ENCODE measurements at places on chromosomes 2 and 18.
A peak's percentile ranks its signal among the peaks of the same experiment; 100 is the strongest.

- H3K4me3 ChIP-seq = no peak overlapping the region
- no peak for DNase-seq
- no peaks in the 10 kb centered on the region for H3K4me1 ChIP-seq
- no peak overlapping the region for H3K27ac ChIP-seq
- no peaks in the 10 kb centered on the region for H3K27me3 ChIP-seq
Measured at GRCh38 chr2:61125123-61125710, 36.8 kb upstream of the C2orf74 start.

DNA sequence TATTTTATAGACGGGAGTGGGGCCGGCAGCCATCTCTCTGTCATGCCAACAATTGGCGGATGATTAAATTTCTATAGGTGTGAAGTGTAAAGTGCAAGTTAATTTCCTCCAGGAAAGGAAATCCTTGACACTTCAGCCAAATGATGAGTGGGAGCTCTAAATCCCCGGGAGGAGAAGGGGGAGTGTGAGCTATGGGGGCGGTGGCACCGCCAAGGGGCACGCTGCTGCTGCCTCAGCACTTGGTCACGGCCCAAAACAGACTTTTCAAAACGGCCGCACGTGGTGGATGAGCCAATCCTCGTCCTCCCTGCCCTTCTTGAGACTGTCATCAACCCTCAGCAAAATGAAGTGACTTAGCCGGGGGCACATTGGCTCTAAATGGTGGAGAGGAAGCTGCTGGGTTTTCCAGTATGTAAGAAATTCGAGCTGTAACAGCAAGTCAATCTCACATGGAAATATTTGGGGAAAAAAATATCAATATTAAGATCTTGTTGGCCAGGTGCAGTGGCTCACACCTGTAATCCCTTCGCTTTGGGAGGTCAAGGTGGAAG lies 200.8 kb downstream of the TFCP2L1 start:
- H3K36me3 ChIP-seq = no peaks in the 10 kb centered on the region
- no peak overlapping the region for H3K27ac ChIP-seq
- H3K27me3 ChIP-seq = peaks cover 3% of the 10 kb centered on the region
- H3K4me3 ChIP-seq = no peak overlapping the region
- DNase-seq = no peak

DNA sequence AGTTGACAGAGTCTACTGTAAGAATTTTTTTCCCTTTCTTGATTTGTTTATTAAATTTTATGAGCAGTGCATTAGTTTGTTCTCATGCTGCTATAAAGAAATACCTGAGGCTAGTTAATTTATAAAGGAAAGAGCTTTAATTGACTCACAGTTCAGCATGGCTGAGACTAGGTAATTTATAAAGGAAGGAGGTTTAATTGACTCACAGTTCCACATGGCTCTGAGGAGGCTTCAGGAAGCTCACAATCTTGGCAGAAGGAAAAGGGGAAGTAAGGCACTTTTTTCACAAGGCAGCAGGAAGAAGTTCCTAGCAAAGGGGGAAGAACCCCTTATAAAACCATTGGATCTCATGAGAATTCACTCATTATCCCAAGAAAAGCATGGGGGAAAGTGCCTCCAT lies 191.4 kb upstream of the VRK2 start:
- peaks cover 4% of the 10 kb centered on the region for H3K4me1 ChIP-seq
- DNase-seq = no peak
- peaks cover 4% of the 10 kb centered on the region for H3K27me3 ChIP-seq
- no peak overlapping the region for H3K4me3 ChIP-seq

- no peaks in the 10 kb centered on the region for H3K36me3 ChIP-seq
- peaks cover 7% of the 10 kb centered on the region for H3K27me3 ChIP-seq
- no peak overlapping the region for H3K4me3 ChIP-seq
- no peak overlapping the region for H3K27ac ChIP-seq
- DNase-seq = no peak
- peaks cover 12% of the 10 kb centered on the region for H3K4me1 ChIP-seq
Measured at GRCh38 chr2:88832311-88832991, 141.0 kb downstream of the RPIA start.

GRCh38 chr18:59814891-59815290 lies 84.9 kb upstream of the PMAIP1 start:
- H3K36me3 ChIP-seq = no peaks in the 10 kb centered on the region
- no peak overlapping the region for H3K4me3 ChIP-seq
- no peaks in the 10 kb centered on the region for H3K4me1 ChIP-seq

GRCh38 chr2:175227393-175227792 lies 45.9 kb upstream of the ATP5MC3 start:
- H3K27me3 ChIP-seq = peaks cover 2% of the 10 kb centered on the region
- H3K4me3 ChIP-seq = no peak overlapping the region
- H3K4me1 ChIP-seq = no peaks in the 10 kb centered on the region

- no peaks in the 10 kb centered on the region for H3K36me3 ChIP-seq
- H3K4me1 ChIP-seq = peaks cover 21% of the 10 kb centered on the region
- H3K27me3 ChIP-seq = peaks cover 3% of the 10 kb centered on the region
Measured at GRCh38 chr2:28547906-28548600, 52.2 kb downstream of the PLB1 start.

- no peak for DNase-seq
- peaks cover 1% of the 10 kb centered on the region for H3K27me3 ChIP-seq
- peaks cover 4% of the 10 kb centered on the region for H3K4me1 ChIP-seq
- H3K27ac ChIP-seq = no peak overlapping the region
Measured at GRCh38 chr2:8394569-8395359, 287.1 kb upstream of the ID2 start.

DNA sequence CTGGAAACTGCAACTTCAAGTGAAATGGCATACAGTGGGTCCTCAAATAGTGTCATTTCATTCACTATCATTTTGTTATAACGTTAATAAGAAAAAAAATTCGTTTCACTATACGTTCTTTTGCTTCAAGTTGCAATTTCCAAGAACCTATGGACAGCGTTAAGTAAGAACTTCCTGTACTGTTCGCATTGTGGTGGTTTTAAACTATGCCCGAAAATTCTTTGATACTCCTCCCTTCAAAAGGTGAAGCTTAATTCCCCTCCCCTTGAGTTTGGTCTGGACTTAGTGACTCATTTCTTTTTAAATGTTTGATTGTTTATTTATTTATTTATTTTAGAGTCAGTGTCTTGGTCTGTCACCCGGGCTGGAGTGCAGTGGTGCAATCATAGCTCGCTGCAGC lies 20.7 kb downstream of the GNLY start:
- peaks cover 8% of the 10 kb centered on the region for H3K27me3 ChIP-seq
- H3K36me3 ChIP-seq = no peaks in the 10 kb centered on the region
- peaks cover 25% of the 10 kb centered on the region for H3K4me1 ChIP-seq
- H3K27ac ChIP-seq = no peak overlapping the region

GRCh38 chr2:69097891-69098655 lies 85.1 kb downstream of the ANTXR1 start:
- H3K4me3 ChIP-seq = no peak overlapping the region
- peaks cover 1% of the 10 kb centered on the region for H3K27me3 ChIP-seq
- peaks cover 8% of the 10 kb centered on the region for H3K36me3 ChIP-seq
- DNase-seq = no peak

DNA sequence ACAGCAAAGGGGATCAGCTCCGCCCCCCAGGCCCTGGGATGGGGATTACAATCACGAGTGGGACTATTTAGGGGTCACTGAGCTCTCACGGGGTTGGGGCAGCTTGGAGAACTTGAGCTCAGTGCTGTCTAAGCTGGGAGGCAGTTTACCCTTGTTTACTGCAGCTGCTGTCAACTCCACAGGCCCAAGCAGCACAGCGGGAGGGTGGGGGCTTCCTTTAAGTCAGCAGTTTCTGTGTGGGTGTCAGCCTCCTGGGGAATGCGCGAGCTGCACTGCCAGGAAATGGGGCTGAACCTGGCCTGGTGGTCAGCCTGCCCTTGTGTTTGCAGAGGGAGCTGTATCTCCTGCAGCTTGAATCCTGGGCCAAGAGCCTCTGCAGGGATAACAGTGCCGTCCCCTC lies 29.8 kb downstream of the TOGARAM2 start:
- H3K36me3 ChIP-seq = peaks cover 5% of the 10 kb centered on the region
- H3K27me3 ChIP-seq = peaks cover 5% of the 10 kb centered on the region
- DNase-seq = no peak
- no peak overlapping the region for H3K4me3 ChIP-seq

GRCh38 chr2:198913394-198914152 lies 544.2 kb downstream of the SATB2 start:
- no peak overlapping the region for H3K4me3 ChIP-seq
- H3K4me1 ChIP-seq = peaks cover 2% of the 10 kb centered on the region
- no peak overlapping the region for H3K27ac ChIP-seq
- no peaks in the 10 kb centered on the region for H3K27me3 ChIP-seq

- H3K4me3 ChIP-seq = peak overlapping the region; percentile 40
- peaks cover 8% of the 10 kb centered on the region for H3K36me3 ChIP-seq
- peaks cover 3% of the 10 kb centered on the region for H3K27me3 ChIP-seq
- peaks cover 24% of the 10 kb centered on the region for H3K4me1 ChIP-seq
- DNase-seq = no peak
Measured at GRCh38 chr2:110731064-110731463, 1.3 kb upstream of the ACOXL start.

GRCh38 chr18:6728809-6729246 lies 688 bp upstream of the ARHGAP28 start:
- H3K4me1 ChIP-seq = peaks cover 52% of the 10 kb centered on the region
- peak overlapping the region; percentile 99 for H3K4me3 ChIP-seq
- no peak for DNase-seq

GRCh38 chr2:138395565-138396306 lies 105.8 kb upstream of the SPOPL start:
- H3K27ac ChIP-seq = no peak overlapping the region
- DNase-seq = no peak
- no peak overlapping the region for H3K4me3 ChIP-seq
- no peaks in the 10 kb centered on the region for H3K27me3 ChIP-seq

GRCh38 chr2:37366773-37367172 lies 22.3 kb downstream of the QPCT start:
- peaks cover 21% of the 10 kb centered on the region for H3K36me3 ChIP-seq
- peaks cover 1% of the 10 kb centered on the region for H3K27me3 ChIP-seq
- no peaks in the 10 kb centered on the region for H3K4me1 ChIP-seq
- DNase-seq = no peak

DNA sequence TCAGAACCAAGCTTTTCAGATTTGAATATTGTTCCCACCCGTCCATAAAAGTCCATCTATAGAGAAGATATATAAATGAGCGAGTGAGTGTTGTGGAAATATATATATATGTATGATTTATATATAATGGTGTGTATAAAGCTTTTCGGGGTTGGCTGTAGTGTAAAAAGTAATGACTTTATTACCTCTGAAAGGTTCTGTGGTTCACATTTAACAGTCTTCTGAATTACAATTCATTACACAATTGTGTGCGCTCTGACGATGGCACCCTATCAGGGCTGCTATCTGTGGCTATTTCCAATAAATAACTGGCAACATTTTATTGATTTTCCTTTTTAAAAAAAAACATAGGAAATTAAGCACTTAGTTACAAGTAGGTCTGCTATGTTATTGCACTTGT lies 2.7 kb upstream of the BCL11A start:
- no peak for DNase-seq
- H3K27me3 ChIP-seq = peaks cover 6% of the 10 kb centered on the region
- peak overlapping the region; percentile 89 for H3K4me3 ChIP-seq
- peaks cover 4% of the 10 kb centered on the region for H3K4me1 ChIP-seq
- no peaks in the 10 kb centered on the region for H3K36me3 ChIP-seq

DNA sequence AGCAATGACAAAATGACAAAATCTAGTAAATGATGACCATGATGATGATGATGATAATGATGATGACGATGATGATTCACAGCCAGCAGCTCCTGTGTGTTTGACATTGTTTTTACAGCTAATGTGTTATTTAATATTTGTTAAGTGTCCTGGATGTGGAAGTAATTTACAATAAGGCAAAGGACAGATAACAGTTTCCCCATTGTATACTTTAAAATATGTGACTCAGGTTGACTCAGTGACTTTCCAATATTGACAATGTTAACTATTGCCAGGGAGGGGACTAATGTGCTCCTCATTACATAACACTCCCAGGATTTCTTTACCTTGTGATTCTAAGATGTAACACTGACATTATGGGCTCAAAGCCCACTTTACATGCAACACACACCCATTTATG lies 602.2 kb downstream of the FBXO15 start:
- DNase-seq = no peak
- H3K36me3 ChIP-seq = no peaks in the 10 kb centered on the region
- no peaks in the 10 kb centered on the region for H3K4me1 ChIP-seq
- no peak overlapping the region for H3K4me3 ChIP-seq
- H3K27ac ChIP-seq = no peak overlapping the region
- H3K27me3 ChIP-seq = no peaks in the 10 kb centered on the region

- no peak overlapping the region for H3K4me3 ChIP-seq
- H3K36me3 ChIP-seq = no peaks in the 10 kb centered on the region
- peak; percentile 66 for DNase-seq
Measured at GRCh38 chr2:238513346-238513745, 86.6 kb downstream of the ASB1 start.

DNA sequence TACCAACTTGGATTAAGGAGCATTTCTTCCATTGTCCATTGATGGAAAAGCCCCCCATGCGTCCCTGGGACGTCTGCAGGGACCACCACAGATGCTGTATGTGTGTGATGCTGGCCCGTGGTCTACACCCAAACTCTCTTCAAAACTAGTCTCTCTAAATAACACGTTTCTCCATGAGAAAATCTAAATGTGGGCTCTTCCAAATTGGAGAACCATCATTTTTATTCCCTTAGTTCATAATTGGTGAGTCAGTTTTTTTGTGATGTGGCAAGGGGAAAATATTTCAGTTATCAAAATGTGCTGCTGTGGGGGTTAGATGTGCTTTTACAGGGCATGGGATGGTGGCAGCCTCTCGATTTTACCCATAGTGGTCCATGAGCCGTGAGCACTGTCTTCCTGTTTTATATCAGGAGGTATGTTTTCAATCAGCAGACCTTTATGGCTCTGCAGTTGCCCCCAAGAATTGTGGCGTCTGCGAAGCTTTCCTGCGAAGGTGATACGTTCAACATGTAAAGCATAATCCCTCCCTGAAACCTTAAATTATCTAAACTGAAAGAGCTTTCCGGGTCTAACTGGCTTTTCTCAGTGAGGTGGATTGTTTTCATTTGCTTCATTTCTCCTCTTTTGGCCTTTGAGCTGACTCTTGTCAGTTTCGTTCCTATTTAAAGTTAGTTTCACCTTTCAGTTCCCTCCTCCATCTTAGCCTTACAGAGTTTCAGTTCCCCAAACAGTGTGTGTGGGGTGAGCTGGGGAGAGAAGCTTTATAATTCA lies 78.4 kb downstream of the SETBP1 start:
- H3K27ac ChIP-seq = no peak overlapping the region
- peaks cover 3% of the 10 kb centered on the region for H3K27me3 ChIP-seq
- peaks cover 25% of the 10 kb centered on the region for H3K4me1 ChIP-seq
- no peak for DNase-seq
